ENCODE measurements at places on chromosomes 7 and 10. TPM values are rescaled to one million over a fixed set of nuclear protein-coding genes. Genes with fewer than 3 reads are reported as not detected.
A peak's percentile ranks its signal among the peaks of the same experiment; 100 is the strongest.

The CARD11 gene
- total RNA-seq = 16.8 TPM

The RNF32 gene
- total RNA-seq = 1.1 TPM

- DNase-seq = no peak
- H3K27ac ChIP-seq = no peak overlapping the region
- H3K4me3 ChIP-seq = no peak overlapping the region
- no peaks in the 10 kb centered on the region for H3K4me1 ChIP-seq
Measured at GRCh38 chr10:17115683-17116082, 13.9 kb downstream of the CUBN start.

DNA sequence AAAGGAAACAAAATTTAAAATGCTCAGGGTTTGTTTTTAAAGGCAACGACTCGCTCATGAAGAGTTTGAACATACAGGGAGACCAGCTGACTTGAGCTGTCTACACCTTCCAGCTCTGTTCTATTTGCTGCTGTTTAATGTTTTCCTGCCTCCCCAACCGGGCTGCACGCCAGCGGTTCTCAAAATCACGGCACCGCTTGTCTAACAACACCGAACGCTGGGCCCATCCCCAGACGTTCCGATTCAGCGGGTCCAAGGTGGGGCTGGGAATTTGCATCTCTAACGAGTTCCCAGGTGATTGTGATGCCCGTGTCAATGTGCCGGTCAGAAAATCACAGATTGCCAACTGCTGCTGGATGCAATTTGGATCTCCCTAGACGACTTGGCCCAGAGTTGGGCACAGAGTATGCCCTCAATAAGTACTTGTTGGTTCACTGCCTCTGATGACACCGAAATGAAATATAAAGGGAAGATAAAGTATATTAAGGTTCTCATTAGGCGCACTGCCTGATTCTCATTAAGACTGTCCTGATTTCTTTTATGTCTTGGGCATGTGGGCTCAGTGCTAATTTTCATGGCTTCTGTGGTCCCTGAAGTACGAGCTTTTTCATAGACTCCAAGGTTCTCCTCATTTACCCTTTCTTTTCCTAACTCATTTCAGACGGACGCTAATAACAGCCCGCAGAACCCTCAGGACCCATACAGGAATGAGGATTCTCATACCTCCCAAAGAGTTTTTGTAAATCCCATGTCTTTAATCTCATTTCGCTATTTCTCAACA lies 28.5 kb downstream of the CELF2 start:
- H3K27ac ChIP-seq = no peak overlapping the region
- no peak overlapping the region for H3K4me3 ChIP-seq
- no peak for DNase-seq
- H3K4me1 ChIP-seq = peaks cover 8% of the 10 kb centered on the region

GRCh38 chr7:15335390-15335789 lies 226.4 kb downstream of the AGMO start:
- H3K36me3 ChIP-seq = no peaks in the 10 kb centered on the region
- H3K4me1 ChIP-seq = no peaks in the 10 kb centered on the region
- DNase-seq = no peak
- no peak overlapping the region for H3K4me3 ChIP-seq
- H3K27me3 ChIP-seq = no peaks in the 10 kb centered on the region

DNA sequence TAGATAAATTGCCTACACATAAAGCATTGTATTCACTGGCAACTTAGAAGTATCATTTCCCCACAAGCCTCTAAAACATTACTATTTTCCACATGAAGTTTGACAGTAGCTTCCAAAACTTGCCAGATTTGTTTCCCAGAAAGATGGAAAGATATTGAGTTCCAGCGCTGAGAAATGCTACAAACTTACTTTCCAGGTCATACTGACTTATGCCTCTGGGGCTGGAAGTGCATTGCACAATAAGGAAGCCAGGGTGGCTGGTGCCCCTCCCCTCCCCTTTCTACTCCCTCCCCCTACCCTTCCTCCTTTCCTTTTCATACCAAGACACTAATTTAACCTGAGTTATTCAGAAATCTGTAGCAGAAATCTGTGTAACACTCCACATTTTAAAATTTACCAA lies 212.6 kb downstream of the WDR37 start:
- no peak overlapping the region for H3K4me3 ChIP-seq
- no peaks in the 10 kb centered on the region for H3K27me3 ChIP-seq
- H3K4me1 ChIP-seq = no peaks in the 10 kb centered on the region
- no peak overlapping the region for H3K27ac ChIP-seq
- no peaks in the 10 kb centered on the region for H3K36me3 ChIP-seq

DNA sequence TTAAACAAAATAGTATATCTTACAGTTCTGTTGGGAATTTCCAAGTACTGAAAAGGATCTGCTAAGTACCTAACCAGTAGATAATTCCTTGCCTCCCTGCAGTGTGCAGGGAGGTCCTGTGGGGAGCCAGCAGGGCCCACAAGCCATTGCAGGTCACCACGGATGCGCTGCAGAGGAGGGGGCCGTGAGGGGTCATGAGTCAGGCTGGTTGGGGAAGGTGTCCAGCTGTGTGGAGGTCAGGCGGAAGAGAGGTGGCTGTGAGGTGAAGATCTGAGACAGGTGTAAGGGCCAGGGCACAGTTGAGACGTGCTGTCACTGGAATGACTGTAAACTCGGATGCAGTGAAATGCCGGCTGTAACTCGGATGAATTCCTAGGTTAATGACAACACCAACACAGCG lies 80.6 kb downstream of the TRRAP start:
- H3K4me3 ChIP-seq = no peak overlapping the region
- no peaks in the 10 kb centered on the region for H3K27me3 ChIP-seq
- peaks cover 84% of the 10 kb centered on the region for H3K36me3 ChIP-seq

DNA sequence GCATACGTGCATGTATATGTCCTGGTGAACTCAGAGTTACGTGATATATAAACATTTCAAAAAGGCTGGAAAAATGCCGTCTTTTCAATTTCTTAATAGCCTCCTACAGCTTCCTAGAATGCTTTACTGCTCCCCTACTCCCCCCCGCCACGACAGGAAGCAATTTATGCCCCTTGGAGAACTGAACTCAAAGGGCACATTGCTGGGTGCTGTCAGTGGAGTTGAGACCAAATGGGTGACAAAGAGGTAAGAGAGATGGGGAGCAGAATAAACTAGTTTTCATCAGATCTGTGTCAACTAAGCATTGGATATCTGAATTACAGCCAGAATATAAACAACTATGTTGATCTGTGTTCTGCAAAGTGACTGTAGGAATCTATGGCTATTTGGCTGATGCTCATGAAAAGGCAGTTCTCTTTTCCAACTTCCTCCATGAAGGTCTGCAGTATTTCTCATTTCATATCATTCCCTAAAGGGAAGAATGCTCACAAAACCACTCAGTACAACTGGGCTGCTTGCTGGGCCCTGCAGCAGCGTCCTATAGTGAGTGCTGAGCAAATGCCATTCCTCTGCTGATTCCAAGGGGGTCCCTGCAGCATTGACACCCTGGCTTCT lies 171.3 kb upstream of the HPS1 start:
- H3K4me3 ChIP-seq = no peak overlapping the region
- no peaks in the 10 kb centered on the region for H3K4me1 ChIP-seq
- H3K36me3 ChIP-seq = no peaks in the 10 kb centered on the region
- H3K27me3 ChIP-seq = no peaks in the 10 kb centered on the region
- DNase-seq = no peak

- peaks cover 19% of the 10 kb centered on the region for H3K4me1 ChIP-seq
- peak overlapping the region; percentile 94 for H3K27ac ChIP-seq
- peak overlapping the region; percentile 91 for H3K4me3 ChIP-seq
- no peaks in the 10 kb centered on the region for H3K27me3 ChIP-seq
- DNase-seq = no peak
Measured at GRCh38 chr10:68955355-68955831, 577 bp upstream of the DDX21 start.

DNA sequence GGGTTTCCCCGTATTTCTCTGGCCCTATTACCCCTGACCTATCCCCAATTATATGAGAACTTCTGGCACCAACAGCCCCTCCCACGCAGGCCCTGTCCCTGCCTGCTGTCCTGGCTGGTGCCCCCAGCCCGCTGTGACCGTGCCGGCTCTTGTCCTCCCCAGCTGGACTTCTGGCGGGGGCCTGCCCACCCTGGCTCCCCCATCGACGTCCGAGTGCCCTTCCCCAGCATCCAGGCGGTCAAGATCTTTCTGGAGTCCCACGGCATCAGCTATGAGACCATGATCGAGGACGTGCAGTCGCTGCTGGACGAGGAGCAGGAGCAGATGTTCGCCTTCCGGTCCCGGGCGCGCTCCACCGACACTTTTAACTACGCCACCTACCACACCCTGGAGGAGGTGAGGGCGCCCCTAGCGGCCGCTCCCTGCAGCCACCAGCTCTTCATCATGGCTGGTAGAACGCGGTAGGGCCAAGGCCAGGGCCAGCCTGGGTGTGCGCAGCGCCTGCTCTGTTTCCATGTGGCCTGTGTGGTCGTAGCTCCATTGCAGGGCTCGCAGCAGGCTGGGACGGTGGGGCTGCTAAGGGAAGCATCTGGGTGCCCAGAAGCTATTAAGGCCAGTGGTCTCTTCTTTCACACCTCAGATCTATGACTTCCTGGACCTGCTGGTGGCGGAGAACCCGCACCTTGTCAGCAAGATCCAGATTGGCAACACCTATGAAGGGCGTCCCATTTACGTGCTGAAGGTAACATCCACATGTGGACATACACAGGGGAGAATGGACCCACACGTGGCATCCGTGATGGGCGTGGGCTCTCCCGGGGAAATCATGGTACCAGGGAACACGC lies 1.4 kb downstream of the CPA1 start:
- no peaks in the 10 kb centered on the region for H3K27me3 ChIP-seq
- H3K4me1 ChIP-seq = peaks cover 5% of the 10 kb centered on the region
- no peak overlapping the region for H3K27ac ChIP-seq
- H3K36me3 ChIP-seq = no peaks in the 10 kb centered on the region
- H3K4me3 ChIP-seq = no peak overlapping the region

GRCh38 chr10:100803492-100803891 lies 58.1 kb downstream of the PAX2 start:
- no peaks in the 10 kb centered on the region for H3K36me3 ChIP-seq
- no peak for DNase-seq
- no peaks in the 10 kb centered on the region for H3K4me1 ChIP-seq

GRCh38 chr7:155523168-155523675 lies 23.1 kb downstream of the CNPY1 start:
- no peaks in the 10 kb centered on the region for H3K36me3 ChIP-seq
- no peak overlapping the region for H3K4me3 ChIP-seq
- no peaks in the 10 kb centered on the region for H3K27me3 ChIP-seq
- DNase-seq = no peak

DNA sequence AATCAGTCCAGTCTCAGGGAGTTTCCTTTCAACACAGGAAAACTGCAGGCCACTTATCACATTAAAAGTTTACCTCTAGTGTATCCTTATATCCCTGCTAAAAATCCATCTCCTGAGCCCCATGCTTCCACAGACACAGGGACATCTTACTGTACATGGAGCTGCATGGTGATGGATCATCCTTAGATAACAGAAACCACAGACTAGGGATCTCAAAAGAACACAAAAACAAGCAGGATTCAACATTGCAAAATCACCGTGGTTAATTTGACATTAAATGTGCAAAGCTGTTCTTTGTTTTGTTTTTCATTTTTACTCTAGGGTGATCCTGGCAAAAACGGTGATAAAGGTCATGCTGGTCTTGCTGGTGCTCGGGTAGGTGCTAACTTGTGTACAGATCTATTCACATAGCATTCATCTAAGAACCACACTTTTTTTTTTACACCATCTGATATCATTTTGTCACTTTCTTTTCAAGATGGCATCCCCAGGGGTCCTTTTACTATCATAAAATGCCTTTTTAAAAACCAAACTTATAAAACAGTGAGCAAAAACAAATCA lies 18.1 kb downstream of the COL1A2 start:
- H3K4me3 ChIP-seq = no peak overlapping the region
- no peak for DNase-seq
- no peaks in the 10 kb centered on the region for H3K27me3 ChIP-seq
- no peaks in the 10 kb centered on the region for H3K4me1 ChIP-seq

- no peak overlapping the region for H3K4me3 ChIP-seq
- H3K27ac ChIP-seq = no peak overlapping the region
- DNase-seq = no peak
- H3K27me3 ChIP-seq = no peaks in the 10 kb centered on the region
Measured at GRCh38 chr7:52150952-52151351, 834.3 kb upstream of the COBL start.

DNA sequence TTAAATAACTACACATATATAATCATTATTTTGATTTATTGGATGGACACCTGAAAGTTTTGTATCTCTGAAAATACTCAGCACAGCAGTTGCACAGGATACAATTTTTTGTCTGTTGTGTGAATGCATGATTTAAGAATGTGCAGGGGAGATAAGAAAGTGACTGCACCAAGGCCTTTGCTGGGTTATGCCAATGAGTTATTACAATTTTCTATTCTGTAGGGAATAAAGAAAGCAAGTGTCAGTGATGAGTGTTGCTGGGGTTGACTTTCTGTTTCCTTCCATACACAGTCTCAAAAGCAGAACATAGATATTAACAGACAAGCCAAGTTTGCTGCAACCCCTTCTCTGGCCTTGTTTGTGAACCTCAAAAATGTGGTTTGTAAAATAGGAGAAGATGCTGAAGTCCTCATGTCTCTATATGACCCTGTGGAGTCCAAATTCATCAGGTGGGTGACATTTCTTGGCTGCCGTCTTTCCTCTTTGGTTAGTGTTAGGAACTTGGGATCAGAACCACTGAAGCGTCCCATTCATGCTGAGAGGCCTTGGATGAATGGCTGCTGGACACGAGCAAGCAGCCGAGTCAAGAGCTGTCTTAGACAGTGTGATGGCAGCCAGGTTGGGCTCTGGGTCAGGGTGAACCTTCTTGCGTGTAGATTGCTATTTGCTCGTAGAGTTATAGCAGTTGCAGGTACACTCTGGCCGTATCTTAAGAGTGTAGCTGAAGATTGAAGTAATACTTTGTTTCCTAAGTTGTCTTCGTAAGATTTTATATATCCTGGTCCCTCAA lies 92.8 kb downstream of the DOCK1 start:
- H3K27me3 ChIP-seq = no peaks in the 10 kb centered on the region
- H3K36me3 ChIP-seq = peaks cover 22% of the 10 kb centered on the region
- no peak overlapping the region for H3K27ac ChIP-seq
- no peak overlapping the region for H3K4me3 ChIP-seq

- no peak for DNase-seq
- no peak overlapping the region for H3K4me3 ChIP-seq
- no peaks in the 10 kb centered on the region for H3K4me1 ChIP-seq
- H3K27ac ChIP-seq = no peak overlapping the region
- no peaks in the 10 kb centered on the region for H3K27me3 ChIP-seq
- no peaks in the 10 kb centered on the region for H3K36me3 ChIP-seq
Measured at GRCh38 chr7:91249506-91250233, 14.6 kb upstream of the FZD1 start.

DNA sequence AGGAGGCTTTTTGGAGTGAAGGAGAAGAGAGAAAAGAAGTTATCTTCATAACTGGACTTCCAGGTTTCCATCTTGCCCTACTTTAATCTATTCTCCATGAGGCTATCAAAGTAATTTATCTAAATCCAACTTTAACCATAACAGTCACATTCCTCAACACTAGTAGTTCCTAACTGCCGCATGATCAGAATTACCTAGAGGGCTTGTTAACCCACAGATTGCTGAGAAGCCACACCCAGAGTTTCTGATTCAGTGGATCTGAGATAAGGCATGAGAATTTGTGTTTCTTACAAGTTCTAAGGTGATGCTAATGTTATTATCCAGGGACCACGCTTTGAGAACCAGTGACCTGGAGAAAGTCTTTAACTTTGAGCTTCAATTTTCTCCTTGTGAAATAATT lies 8.3 kb upstream of the COL1A2 start:
- H3K27me3 ChIP-seq = no peaks in the 10 kb centered on the region
- H3K27ac ChIP-seq = no peak overlapping the region
- no peaks in the 10 kb centered on the region for H3K36me3 ChIP-seq
- DNase-seq = no peak

All from upper lobe of left lung (tissue), 6 donors.